ENCODE measurements at places on chromosomes 16 and 17.

DNA sequence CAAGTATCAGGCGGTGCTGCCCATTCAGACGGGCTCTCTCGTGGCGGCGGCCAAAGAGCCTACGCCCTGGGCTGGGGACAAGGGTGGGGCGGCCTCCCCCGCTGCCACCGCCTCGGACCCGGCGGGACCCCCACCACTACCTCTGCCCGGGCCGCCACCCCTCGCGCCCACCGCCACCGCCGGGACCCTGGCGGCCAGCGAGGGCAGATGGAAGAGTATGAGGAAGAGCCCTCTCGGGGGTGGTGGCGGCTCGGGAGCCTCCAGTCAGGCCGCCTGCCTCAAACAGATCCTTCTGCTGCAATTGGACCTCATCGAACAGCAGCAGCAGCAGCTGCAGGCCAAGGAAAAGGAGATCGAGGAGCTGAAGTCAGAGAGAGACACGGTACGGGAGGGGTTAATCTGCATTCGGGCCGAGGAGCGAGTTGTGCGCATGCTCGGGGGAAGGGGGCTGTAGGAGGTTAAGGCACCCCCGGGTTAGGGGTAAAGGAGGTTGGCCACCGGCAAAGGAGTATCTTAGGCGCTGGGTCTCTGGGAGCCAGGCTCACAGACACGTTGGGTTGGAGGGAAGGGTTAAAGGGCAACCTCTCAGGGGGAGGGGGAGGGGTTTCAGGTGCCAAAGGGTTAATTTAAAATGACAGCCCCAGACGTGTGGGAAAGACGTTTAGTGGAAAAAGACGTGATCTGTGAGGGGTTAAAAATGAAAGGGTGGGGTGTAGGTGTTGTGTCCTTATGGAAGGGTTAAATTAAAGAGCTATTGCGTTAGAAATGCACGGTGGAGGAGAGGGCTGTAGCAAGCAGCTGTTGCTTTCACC lies 1.4 kb downstream of the MSL1 start:
- peak; percentile 74 for DNase-seq

- DNase-seq, result peak; percentile 23
Observed at GRCh38 chr16:78227855-78228254, 128.4 kb downstream of the WWOX start.

- DNase-seq, result no peak
Observed at GRCh38 chr17:80887639-80888175, 103.9 kb upstream of the CHMP6 start.

DNA sequence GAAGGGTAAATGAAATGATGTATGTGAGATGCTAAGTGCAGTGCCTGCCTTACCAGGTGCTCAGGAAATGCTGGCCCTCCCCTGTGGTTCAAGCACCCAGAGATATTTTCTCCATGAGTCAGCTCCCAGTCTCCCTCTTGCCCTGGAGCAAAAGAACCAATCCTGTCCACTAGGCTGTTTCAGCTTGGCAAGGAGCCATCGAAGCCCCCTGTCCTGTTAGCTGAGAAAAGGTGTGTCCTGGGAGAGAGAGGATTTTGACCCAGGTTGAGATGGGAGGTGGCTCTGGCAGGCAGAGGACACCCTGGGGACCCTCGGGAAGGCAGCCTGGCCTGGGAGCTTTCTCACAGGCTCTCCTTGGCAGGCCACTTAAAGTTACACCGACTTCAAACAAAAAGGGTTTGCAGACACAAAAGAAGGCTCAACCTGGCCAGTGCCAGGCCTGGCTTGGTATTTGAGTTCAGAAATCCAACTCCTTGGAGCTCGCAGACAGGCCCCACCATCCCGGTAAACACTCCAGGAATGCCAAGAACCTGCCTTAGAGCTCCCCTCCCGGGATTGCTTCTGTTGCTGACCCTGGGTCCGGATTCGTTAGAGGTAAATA lies 29.6 kb downstream of the NTN1 start:
- DNase-seq, result no peak

GRCh38 chr16:57024894-57025680 lies 35.7 kb downstream of the NLRC5 start:
- no peak for DNase-seq

GRCh38 chr16:3553138-3553923 lies 23.9 kb downstream of the NLRC3 start:
- no peak for DNase-seq

GRCh38 chr16:51137097-51137496 lies 14.0 kb downstream of the SALL1 start:
- DNase-seq, result no peak

- no peak for DNase-seq
Observed at GRCh38 chr17:82589851-82590180, 58.4 kb downstream of the WDR45B start.

DNA sequence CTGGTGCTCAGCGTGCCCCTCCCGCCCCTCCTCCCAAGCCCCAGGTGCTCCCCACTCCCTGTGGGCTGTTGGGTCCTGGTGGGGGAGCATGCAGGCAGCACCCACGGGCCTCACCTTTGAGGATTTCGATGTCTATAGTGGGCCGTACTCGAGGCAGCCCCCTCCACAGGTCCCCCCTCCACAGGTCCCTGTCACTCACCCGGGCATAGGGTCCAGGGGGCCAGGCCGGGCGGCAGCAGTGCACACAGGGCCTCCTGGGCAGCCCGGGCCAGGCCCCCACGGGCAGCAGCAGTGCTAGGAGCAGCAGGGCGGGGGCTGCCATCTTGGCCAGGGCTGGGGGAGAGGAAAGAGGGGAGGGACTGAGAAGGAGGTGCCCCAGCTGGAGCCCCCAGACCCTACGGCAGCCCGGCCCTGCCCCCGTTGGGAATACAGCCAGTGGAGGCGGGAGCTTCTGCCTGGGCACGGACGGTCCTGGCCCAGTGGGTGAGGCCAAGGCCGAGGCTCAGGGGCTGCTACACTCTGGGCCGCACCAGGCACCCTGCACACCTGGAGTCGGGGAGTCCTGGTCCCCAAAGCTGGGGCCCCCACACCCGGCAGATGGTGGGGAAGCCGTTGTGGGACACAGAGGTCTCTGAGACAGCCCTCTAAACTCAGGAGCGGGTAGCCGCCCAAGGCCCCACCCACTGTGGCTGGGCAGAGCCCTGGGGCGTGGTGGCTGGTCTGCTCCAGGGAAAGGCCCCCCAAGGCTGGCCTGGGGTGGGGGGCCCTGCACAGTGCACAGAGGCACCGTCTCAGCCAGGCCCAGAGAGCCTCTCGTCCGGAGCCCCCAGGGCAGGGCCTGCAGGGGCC lies 1.2 kb downstream of the C1QTNF8 start:
- DNase-seq, result no peak

DNA sequence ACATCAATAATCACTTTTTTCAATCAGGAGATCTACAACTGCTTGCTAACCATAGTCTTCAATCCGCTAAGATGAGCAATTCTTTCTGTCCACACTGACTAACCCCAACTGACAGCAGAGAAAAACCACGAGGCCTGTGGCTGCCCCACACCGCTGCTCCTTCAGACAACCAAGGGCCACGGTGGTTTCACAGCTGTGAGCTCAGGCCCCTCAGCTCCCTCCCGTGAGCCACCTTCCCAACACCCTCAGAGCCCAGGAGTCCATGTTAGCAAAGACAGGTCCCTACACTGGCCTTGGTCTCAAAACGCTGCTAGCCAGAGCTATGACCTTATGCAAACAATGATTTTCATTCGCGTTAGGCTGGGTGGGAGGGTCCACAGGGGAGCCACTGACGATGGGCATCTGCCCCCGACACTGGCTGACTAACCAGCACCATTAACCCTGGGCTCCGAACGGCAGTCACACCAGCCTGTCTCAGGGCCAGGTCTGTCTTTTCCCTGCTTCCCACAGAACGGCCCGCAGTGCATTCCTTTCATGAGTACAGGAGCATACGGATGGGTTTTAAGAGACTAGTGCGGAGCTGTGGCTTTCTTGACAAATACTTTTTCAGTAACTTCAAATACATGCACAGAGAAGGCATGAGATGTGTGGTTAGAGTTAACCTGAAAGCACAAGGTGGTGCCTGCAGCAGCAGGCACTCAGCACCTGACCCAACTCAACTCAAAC lies 67.3 kb downstream of the ANKRD11 start:
- DNase-seq, result no peak

DNA sequence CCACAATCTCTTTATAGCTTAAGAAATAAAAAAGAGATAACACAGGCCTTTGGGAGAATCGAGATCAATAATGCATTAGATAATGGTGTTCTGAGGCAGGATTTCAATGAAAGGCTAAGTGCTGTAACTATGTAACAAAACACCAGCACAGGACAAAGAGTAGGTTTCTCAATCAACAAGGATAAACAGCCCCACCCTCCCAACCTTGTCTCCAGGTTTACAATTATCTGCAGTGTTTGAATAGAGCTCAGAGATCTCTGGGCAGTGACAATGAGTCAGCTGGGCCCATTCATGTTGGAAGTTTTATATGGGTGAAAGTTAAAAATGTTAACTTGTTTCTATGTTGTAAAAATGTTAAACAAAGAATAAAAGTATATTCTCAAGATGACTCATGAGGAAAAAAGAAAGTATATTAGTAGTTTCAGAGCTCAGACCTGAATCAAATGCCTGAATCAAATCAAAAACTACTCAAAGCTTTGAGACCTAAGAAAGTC lies 17.0 kb upstream of the KRT20 start:
- DNase-seq, result no peak

DNA sequence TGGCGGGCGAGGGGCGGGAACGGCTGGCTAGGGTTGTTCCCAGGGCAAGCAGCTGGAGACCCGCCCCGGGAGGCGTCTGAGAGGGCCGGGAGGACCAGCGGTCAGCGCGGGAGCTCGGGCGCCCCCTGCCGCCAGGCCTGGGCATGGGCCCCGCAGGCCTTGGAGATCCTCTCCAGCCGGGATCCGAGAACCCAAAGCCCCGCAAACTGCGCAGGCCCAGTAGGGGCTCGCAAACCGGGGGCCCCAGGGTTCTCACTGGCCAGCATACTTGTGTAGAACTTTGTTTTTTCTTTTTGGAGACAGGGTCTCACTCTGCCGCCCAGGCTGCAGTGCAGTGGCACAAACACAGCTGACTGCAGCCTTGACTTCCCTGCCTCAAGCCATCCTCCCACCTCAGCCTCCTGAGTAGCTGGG lies 20.8 kb upstream of the ZNF423 start:
- peak; percentile 10 for DNase-seq

GRCh38 chr17:28950017-28950751 lies 1.1 kb downstream of the PHF12 start:
- DNase-seq, result peak; percentile 32

- no peak for DNase-seq
Observed at GRCh38 chr17:83057397-83057761, 22.0 kb upstream of the METRNL start.

- DNase-seq, result no peak
Observed at GRCh38 chr16:69049603-69050375, 55.7 kb upstream of the HAS3 start.

DNA sequence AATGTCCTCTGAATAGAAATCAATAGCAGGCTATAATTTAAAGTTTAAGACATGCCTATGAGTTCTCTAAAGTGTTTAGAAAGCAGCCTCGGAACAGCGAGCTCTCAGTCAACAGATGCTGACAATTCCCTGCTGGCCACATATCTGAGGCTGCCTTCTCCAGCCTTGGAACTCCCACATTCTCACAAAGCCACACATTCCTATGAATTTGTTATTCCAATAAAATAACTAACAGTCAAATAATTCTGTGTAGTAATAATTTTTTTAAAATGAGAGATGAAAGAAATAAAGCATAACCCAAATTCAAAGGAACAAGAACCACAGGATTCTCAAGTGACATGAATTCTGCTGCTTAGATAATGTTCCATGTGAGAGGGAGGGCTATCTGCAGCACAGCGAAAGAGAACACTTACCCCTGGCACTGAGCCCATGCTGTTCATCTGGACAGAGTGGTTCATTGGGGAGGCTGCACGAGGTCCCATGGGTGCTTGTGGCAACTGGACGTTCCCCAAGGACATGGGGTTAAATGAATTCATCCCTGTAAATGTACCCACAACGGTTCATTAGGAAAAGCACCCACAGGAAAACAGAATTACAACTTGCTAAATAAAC lies 56.9 kb upstream of the TRAP1 start:
- DNase-seq, result no peak

DNA sequence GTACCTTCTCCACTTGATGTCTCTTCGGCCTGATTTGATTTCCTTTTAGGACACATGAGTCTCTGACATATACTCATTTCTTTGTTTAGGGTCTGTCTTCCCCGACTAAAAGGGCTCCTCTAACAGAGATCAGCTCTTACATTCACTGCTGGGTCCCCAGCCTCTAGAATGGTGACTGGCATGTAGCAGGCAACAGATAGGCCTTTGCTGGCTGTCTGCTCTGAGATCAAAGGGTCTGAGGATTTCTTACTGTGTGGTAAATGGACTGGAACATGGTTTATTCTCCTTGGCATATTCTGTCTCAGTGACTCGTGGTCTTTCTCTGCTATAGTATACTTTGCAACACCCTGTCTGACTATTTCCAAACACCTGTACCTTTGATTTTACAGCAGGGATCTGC lies 16.7 kb downstream of the DNAAF1 start:
- no peak for DNase-seq

DNA sequence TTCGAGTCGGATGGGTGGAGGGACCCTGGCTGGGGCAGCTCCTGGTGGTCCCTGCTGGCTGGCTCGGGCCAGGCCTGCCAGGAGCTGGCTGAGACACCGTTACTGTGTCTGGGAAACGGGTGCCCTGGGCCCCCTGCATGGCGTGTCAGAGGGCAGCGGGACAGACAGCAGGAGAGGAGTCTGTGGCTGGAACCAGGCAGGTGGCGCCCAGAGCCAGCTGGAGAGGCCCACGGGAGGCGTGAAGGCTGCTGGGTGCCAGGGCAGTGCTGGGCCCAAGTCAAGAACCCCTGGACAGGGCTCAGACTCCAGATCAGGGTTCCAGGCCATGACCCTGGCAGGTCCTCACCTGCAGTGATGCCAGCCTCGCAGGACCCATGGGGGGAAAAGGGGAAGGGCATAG lies 16.6 kb downstream of the SOX8 start:
- no peak for DNase-seq

- DNase-seq, result peak; percentile 55
Observed at GRCh38 chr17:27550291-27550930, 80.6 kb upstream of the LGALS9 start.

DNA sequence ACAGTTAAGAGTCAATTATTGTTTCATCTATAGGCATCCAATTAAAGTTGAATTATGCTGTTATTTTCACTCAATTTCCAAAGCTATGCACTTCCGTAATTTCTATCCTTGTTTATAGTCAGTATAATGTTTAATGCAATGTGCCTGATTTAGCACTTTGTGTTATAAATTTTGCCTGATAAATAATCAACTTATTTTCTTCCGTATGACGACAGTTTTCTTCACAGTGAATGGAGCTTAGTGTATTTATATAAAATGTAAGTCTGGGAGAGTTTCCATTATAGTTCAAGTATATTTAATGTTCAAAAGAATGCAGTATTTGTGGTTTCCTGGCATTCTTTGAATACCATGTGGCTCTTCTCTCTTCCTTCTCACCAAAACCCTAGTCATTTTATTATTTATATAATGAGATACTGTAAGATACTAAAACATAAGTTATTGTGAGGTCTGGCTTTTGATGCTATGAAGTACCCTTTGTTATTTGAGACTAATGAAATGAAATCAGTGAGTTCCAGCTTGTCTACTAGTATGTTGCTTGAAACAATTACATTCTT lies 240.6 kb downstream of the PRKCA start:
- DNase-seq, result no peak

GRCh38 chr17:7969433-7969832 lies 33.0 kb upstream of the GUCY2D start:
- DNase-seq, result no peak
